ENCODE measurements at places on chromosomes 6 and 20.

GRCh38 chr6:36777801-36778200 is 61.4 kb downstream of the CPNE5 start:
- no peak for DNase-seq

GRCh38 chr6:106098383-106099234 is 12.5 kb downstream of the PRDM1 start:
- DNase-seq = no peak

DNA sequence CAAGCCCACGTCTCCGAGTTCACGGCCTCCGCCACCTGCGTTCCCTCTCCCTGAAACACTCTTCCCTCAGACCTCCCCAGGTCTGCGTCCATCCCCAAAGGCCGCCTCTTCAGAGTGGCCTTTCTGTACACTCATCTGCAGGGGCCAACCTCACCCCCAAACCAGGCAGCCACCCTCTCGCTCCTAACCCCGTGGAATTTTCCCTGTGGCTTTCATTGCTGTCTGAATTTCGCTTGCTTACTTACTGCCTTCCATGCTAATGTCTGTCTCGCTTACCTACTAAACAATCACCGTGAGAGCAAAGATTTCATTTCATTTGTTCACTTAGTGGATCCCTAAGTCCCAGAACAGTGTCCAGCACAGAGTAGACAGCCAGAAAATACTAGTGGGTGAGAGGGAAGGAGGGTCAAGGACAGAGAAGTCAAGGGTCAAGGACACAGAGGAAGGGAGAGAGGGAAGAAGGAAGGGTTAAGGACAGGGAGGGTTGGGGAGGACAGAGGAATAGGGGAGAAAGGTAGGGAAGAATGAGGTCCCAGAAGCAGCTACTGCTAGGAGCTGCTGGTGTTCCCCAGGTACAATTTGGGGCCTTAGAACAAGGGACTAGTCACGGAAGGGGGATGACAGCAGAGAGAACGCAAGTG is 114.7 kb downstream of the NFATC2 start:
- DNase-seq = no peak

DNA sequence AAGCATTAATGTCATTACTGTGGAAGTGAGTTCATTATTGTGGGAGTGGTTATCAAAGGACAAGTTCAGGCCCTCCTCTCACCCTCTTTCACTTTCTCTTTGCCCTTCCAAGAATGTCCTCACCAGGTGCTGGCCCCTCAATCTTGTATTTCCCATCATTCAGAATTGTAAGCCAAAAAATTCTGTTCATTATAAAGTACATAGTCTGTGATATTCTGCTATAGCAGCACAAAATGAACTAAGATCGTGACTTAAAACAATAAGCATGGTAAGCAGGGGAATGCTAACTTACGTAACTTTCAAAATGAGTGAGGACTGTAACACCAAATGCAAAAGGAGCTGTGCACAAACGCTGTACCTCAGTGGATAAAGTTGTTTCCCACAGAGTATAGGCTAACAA is 515.7 kb upstream of the BTBD3 start:
- no peak for DNase-seq

DNA sequence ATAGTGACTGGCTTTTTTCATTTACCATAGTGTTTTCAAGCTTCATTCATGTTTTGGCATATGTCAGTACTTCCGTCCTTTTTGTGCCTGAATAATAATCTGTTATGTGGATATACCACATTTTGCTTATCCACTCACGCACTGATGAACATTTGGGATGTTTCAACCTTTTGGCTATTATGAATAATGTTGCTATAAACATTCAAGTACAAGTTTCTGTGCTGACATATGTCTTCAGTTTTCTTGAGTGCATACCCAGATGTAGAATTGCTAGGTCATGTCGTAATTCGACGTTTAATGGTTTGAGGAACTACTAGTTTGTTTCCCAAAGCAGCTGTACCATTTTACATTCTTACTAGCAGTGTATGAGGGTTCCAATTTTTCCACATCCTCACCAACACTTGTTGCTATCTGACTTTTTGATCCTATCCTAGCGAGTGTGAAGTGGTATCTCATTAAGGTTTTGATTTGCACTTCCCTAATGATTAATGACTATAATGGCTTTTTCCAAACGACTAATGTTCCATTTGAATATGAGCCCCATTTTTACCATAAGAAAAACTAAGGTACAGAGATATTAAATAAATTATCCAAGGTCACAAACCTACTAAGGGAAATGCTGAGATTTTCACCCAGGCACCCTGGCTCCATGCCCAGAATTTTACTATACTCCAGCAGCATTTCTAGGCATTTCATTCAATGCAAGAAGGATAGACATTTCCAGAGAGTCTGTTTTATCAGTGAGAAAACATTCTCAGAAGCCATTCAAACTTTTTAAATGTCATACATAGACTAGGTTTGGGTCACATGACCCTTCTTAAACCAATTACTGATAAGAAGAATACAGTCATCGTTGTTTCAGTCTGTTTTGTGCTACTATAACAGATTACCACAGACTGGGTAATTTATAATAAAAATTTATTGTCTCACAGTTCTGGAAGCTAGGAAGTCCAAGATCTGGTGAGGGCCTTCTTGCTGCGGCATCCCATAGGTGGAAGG is 71.1 kb upstream of the RUNX2 start:
- DNase-seq = no peak

GRCh38 chr6:37137201-37138090 is 32.5 kb upstream of the PIM1 start:
- DNase-seq = no peak

- DNase-seq = no peak
Observed at GRCh38 chr20:12504779-12505178, 504.0 kb upstream of the SPTLC3 start.

DNA sequence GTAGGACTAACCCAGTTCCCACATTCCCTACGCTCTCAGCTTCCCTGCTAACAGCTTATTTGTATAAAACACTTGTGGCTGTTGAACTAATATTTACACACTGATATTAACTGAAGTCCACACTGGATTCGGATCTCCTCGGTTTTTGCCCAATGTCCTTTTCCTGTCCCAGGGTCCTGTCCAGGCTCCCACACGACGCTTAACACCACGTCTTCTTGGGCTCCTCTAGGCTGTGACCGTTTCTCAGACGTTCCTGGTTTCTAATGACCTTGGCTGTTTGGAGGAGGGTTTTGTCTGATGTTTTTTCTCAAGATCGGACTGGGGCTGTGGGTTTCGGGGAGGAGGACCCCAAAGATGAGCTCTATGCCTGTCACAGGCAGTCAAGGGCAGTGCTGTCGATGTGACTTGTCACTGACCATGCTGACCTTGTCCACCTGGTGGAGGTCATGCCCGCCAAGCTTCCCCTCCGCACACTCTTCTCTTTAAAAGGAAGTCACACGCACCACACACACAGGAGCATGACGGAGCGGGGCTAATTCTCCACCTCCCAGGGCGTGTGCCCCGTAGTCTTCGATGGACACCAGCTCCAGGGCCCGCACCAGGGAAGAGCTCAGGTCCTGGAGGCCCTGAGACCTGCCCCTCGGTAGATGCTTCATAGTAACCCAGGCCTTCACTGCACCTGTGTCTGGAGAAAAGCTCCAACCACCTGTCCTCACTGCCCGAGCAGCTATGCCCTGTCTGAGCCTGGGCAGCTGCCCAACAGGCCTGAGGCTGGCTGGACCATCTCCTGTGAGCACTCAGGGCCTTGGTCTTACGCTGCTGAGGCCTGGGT is 72.0 kb downstream of the TTLL2 start:
- no peak for DNase-seq

GRCh38 chr6:9398767-9399373 is 963.5 kb upstream of the SLC35B3 start:
- peak; percentile 17 for DNase-seq

- DNase-seq = no peak
Observed at GRCh38 chr6:39018103-39018502, 30.5 kb upstream of the GLP1R start.

DNA sequence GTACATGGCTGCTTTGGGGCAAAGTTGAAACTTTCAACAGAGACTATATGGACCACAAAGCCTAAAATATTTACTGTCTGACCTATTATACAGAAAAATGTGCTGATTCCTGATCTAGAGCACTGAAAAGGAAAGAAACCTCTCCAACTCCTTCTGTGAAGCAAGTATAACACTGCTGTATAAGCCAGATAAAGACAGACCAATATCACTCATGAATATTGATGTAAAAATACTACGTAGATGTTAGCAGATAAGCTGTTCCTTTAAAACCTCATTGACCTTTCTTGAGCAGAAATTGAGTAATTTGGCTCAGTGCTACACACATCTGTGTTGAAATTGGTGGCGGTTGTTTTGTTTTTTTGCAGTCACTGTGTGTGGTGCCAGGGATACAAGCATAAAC is 69.9 kb upstream of the HDAC2 start:
- DNase-seq = no peak

DNA sequence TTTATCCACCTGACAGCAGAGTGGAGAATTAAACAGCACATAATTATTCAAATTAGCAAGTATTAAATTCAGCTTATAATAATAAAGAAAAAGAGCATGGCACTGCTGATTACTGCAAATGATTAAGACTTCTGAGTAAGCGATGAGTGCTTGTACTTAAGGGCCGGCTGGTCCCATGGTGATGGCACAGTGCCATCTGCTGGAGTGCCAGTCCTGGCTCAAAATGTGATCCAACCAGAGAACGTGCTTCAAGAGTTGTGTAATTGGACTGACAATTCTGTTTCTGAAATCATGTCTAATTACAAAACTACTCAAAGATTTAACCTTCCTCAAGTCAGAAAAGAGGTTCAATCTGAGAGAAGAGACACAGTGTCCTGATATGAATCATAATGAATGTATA is 181.6 kb upstream of the RGS17 start:
- DNase-seq = peak; percentile 89
